ENCODE measurements at places on chromosomes 2 and 18. TPM values are rescaled to one million over a fixed set of nuclear protein-coding genes. Genes with fewer than 3 reads are reported as not detected.

TXNDC2 gene
- total RNA-seq: under 0.01 TPM

DSG2 gene
- total RNA-seq: 91.5 TPM

INSIG2 gene
- 10.5 TPM for total RNA-seq

GRCh38 chr2:189751080-189751658 lies 11.4 kb downstream of the OSGEPL1 start:
- DNase-seq: peak; percentile 29

DNA sequence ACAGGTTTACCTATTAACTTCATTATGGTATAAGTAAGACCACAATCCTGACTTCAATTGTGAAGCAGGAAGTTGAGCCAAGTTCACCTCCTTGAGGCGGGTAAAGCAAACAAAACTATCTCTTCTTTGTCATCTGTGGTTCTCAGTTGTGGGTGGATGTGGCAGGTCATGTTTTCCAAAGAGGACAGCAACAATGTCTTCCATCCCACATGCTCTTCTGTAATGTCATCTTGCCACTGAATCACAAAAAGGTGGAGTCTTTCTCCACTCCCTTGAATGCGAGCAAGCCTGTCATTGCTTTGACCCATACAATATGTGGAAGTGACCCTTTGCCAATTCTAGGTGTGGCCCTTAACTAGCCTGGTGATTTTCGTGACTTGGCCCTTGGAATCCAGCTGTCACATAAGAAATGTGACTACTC lies 98.7 kb downstream of the GRB14 start:
- no peak for DNase-seq

DNA sequence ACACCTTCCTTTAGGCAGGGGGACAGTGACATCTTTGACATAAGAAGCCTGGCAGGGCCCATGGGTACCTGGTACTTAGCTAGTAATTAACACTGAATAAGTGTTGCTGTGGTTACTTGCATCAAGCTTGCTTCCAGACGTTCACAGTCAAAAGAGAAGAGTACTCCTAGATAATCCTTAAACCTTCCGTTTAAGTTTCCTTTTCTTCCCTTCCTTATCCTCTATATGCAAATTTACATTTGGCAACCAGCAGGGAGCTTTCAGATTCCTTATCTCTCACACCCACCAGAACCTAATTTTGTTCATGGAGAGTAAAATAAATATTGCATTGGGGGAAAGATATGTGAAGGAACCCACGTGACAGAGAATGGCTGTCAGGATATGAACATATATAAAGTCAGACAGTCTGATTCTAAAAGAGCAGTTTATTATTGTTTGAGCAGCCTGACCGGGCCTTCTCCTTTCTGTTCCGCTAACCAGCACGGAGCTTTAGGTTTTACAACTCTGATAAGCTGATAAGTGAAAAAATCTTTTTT lies 7.8 kb upstream of the RAB31 start:
- no peak for DNase-seq
